ENCODE measurements at places on chromosomes 4 and X.

DNA sequence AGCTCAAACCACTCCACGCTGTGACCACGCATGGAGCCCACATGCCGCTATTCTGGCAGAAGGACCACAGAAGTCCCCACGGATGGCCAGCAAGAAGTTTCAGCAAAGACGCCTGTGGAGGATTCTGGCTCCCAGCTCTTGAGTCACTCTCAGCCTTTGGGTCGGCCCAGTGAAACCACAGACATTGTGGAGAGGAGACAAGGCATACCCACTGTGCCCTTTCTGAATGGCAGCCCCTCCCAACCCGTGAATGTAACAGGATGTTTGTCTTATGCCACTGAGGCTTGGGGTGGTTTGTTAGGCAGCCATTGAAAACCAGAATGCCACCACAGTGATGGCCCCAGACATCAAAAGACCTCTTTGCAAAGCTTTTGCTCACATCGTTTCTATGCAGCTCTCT lies 42.7 kb downstream of the ABLIM2 start:
- H3K36me3 ChIP-seq: no peaks in the 10 kb centered on the region
- H3K27ac ChIP-seq: no peak overlapping the region
- H3K27me3 ChIP-seq: no peaks in the 10 kb centered on the region
- H3K4me1 ChIP-seq: no peaks in the 10 kb centered on the region
- DNase-seq: no peak

DNA sequence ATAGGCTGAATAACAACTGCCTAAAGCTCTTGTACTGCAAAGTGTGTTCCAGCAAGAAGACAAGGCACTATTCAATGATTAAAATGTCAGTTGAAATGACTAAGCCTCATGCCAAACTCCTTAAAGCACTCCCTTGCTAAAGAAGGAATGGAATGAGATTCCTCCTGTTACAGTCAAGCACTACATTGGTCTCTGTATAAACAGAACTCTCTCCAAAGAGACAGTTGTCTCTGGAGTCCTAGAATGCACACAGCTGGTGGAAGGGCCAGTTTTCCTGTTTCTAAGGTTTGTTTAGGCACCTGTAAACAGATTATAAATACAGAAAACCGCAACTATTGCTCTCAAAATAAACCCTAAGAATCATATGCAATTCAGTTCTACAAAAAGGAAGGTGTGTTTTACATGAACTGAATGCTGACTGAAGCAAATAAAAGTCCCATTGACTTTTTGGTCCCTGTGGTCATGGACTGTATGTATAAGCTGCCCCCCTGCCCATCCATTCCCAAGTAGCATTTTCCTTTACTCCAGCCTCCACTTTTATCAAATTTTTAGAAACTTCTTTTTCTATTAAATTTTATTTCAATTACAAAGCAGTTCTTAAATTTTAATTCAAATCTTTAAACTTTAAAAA lies 47.0 kb downstream of the FAT1 start:
- DNase-seq: peak; percentile 80
- no peak overlapping the region for H3K4me3 ChIP-seq
- peak overlapping the region; percentile 69 for H3K27ac ChIP-seq
- H3K4me1 ChIP-seq: peaks cover 4% of the 10 kb centered on the region
- H3K36me3 ChIP-seq: no peaks in the 10 kb centered on the region
- no peaks in the 10 kb centered on the region for H3K27me3 ChIP-seq

DNA sequence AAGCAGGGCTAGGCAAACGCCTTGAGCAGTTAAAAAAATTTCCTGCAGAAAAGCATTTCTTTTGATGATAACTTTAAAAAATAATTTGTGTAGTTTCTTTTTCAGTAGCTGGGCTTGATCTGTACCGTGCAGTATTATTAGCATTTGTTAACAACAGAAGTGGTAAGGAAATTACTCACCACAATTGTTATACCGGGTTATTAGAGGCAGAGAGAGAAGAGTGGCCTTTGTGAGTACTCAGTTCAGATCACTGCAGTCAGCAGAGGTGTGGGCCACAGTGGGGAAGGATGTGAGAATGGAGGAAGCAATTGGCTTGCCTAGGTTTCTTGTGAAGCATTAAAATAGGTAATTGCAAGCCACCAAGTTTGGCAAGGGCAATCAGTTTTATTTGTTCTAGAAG lies 14.3 kb upstream of the IL21 start:
- no peaks in the 10 kb centered on the region for H3K4me1 ChIP-seq
- H3K27ac ChIP-seq: no peak overlapping the region
- DNase-seq: no peak
- no peak overlapping the region for H3K4me3 ChIP-seq
- H3K27me3 ChIP-seq: no peaks in the 10 kb centered on the region

- no peak for DNase-seq
- peaks cover 2% of the 10 kb centered on the region for H3K4me1 ChIP-seq
- no peaks in the 10 kb centered on the region for H3K36me3 ChIP-seq
- H3K27ac ChIP-seq: no peak overlapping the region
Measured at GRCh38 chr4:137661693-137662092, 129.4 kb upstream of the PCDH18 start.

- no peak overlapping the region for H3K4me3 ChIP-seq
- H3K27me3 ChIP-seq: no peaks in the 10 kb centered on the region
- H3K4me1 ChIP-seq: peaks cover 25% of the 10 kb centered on the region
- H3K27ac ChIP-seq: no peak overlapping the region
- no peak for DNase-seq
Measured at GRCh38 chr4:8552024-8552423, 28.2 kb upstream of the GPR78 start.

GRCh38 chr4:104210420-104210819 lies 284.3 kb downstream of the CXXC4 start:
- no peaks in the 10 kb centered on the region for H3K27me3 ChIP-seq
- H3K27ac ChIP-seq: no peak overlapping the region
- no peaks in the 10 kb centered on the region for H3K36me3 ChIP-seq
- no peak overlapping the region for H3K4me3 ChIP-seq
- no peaks in the 10 kb centered on the region for H3K4me1 ChIP-seq

GRCh38 chrX:68273887-68274286 lies 159.4 kb downstream of the OPHN1 start:
- H3K4me1 ChIP-seq: no peaks in the 10 kb centered on the region
- no peak overlapping the region for H3K27ac ChIP-seq
- H3K27me3 ChIP-seq: no peaks in the 10 kb centered on the region
- no peak for DNase-seq

DNA sequence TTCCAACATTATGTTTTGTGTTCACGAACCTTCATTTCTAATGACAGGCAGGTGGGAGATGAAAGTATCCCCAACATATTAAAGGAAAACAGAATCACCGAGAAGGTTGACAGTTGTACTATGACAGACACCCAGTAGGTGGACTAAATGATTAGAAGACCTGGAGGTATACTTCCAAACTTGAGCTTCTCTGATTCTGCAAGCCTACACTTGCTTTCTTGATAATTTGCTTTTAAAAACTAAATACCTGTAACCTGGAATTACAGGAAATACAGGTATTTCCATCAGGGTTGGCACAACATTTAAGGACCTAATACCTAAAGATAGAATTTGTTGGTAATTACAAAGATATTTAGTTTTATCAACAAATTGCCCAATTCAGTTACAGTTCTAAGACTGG lies 43.4 kb downstream of the C4orf51 start:
- no peak overlapping the region for H3K4me3 ChIP-seq
- H3K27me3 ChIP-seq: no peaks in the 10 kb centered on the region
- no peaks in the 10 kb centered on the region for H3K4me1 ChIP-seq

DNA sequence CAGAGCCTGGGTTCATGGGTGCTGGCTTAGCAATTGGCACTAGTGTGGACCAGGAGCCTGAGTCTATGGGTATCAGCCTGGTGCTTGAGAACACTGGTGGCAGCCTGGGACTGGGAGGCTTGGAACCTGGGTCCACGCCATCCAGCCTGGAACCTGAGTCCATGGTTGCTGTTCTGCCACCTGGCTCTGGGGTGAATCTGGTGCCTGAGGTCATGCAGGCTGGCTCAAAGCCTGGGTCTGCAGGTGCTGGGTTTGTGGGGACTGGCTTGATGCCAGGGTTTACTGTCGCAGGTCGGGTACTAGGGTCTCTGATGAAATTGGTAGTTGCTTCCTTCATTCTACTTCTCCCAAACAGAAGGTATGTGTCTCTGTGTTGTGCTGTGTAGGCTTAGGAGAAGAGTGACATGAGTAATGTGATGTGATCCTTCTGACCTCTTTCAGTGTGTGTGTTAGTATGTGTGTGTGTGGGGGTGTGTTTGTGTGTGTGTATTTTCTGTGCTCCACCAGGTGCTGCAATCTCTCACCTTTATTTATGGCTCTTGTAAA lies 517.0 kb upstream of the EPHA5 start:
- no peaks in the 10 kb centered on the region for H3K36me3 ChIP-seq
- DNase-seq: no peak
- H3K27me3 ChIP-seq: no peaks in the 10 kb centered on the region
- H3K27ac ChIP-seq: no peak overlapping the region
- H3K4me3 ChIP-seq: peak overlapping the region; percentile 27

- DNase-seq: peak; percentile 59
- H3K27ac ChIP-seq: no peak overlapping the region
- H3K36me3 ChIP-seq: no peaks in the 10 kb centered on the region
- no peaks in the 10 kb centered on the region for H3K4me1 ChIP-seq
- no peak overlapping the region for H3K4me3 ChIP-seq
Measured at GRCh38 chrX:23901805-23902204, 5.9 kb downstream of the APOO start.

DNA sequence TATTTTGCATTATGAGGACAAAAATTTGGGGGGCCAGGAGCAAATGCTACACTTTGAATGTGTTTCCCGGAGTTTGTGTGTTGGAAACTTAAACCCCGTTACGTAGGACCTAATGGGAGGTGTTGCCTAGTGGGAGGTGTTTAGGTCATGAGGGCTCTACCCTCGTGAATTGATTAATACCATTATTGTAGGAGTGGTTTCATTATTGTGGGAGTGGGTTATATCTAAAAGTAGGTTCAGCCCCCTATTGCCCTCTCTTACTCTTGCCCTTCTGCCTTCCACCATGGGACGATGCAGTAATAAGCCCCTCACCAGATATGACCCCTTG lies 15.5 kb downstream of the UBA6 start:
- no peak overlapping the region for H3K27ac ChIP-seq
- no peak overlapping the region for H3K4me3 ChIP-seq
- no peak for DNase-seq

DNA sequence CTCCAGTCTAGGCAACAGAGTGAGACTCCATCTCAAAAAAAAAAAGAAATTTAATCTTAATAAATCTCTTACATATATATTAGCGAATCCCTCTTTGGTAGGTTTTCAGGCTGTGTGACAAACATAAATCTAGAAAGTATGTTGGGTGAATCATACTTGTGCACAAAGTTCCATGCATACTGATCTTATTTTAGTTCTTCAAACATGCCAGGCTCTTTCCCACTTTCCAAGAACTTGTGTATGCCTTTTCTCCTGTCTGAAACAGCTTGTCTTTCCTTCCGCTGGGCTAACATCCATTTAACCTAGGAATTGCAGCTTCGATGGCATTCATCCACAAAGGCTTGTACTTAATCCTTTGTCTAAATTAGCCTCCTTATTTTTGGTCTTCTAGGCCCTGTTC lies 156.6 kb upstream of the CASK start:
- H3K4me3 ChIP-seq: no peak overlapping the region
- H3K27me3 ChIP-seq: no peaks in the 10 kb centered on the region
- H3K36me3 ChIP-seq: no peaks in the 10 kb centered on the region

DNA sequence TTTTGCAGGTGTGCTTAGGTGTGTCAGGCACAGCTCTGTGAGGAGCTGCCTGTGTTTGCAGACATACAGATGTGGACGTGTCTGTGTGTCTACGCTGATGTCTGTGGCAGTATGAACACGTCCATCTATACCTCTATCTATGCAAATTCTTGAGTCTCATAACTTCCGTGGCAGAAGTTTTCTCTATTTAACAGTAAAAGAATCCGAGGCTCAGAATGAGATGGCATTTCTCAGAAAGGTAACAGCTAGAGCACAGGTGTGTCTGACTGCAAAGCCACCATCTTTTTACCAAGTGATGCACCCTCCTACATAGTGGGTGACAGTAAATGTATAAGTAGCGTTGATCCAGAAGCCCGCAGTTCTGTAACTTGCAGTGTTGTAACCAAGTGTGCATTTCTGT lies 39.9 kb upstream of the CYP4V2 start:
- H3K4me1 ChIP-seq: peaks cover 2% of the 10 kb centered on the region
- no peaks in the 10 kb centered on the region for H3K36me3 ChIP-seq
- H3K27ac ChIP-seq: no peak overlapping the region
- no peaks in the 10 kb centered on the region for H3K27me3 ChIP-seq

GRCh38 chr4:95165926-95166524 lies 382.7 kb downstream of the UNC5C start:
- H3K27ac ChIP-seq: no peak overlapping the region
- DNase-seq: peak; percentile 83
- H3K4me3 ChIP-seq: no peak overlapping the region
- H3K36me3 ChIP-seq: peaks cover 20% of the 10 kb centered on the region

DNA sequence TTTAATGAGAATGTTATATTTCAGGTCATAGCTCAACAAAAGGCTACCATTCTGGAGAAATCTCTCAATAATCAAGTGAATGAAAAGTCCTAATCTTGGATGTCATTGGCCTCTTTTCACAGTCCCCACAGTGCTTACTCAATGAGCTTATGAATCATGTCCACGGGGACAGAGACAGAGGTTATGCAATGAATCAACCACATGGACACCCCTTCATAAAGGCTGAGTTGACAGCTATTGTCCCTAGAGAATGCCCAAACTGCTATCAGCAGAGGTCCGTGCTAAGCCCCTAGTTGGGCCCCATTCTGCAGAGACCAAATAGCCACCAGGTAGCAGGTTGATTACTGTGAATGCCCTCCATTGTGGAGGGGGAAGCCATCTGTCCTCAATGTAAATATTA lies 158.1 kb downstream of the LHFPL1 start:
- H3K4me3 ChIP-seq: no peak overlapping the region
- H3K4me1 ChIP-seq: no peaks in the 10 kb centered on the region
- no peak for DNase-seq
- H3K36me3 ChIP-seq: no peaks in the 10 kb centered on the region

DNA sequence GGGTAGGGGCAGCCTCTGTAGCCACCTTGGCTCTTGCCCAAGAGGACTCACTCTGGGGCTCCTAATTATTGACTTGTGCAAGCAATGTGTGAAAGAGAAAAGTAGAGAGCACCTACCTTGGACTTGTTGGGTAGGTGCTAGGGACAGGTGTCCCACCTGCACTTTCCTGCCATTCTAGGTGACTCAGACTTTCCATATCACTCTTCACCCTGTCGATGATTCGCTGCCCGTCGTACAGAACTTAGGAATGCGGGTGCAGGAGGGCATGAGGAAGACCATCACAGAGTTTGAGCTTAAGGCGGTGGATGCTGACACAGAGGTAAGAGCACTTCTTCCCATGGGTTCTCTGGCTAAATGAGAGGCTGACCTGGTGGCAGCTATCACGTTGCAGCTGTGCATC lies 87.3 kb upstream of the ANXA3 start:
- no peak overlapping the region for H3K4me3 ChIP-seq
- DNase-seq: no peak
- no peak overlapping the region for H3K27ac ChIP-seq
- H3K27me3 ChIP-seq: no peaks in the 10 kb centered on the region

- no peak overlapping the region for H3K4me3 ChIP-seq
- H3K4me1 ChIP-seq: no peaks in the 10 kb centered on the region
- no peaks in the 10 kb centered on the region for H3K36me3 ChIP-seq
- no peaks in the 10 kb centered on the region for H3K27me3 ChIP-seq
- no peak overlapping the region for H3K27ac ChIP-seq
Measured at GRCh38 chr4:82525307-82525911, 36.4 kb downstream of the TMEM150C start.

Measured in trophoblast cell (in vitro differentiated cells and primary cell).